ENCODE measurements at places on chromosomes 6 and 20.

DNA sequence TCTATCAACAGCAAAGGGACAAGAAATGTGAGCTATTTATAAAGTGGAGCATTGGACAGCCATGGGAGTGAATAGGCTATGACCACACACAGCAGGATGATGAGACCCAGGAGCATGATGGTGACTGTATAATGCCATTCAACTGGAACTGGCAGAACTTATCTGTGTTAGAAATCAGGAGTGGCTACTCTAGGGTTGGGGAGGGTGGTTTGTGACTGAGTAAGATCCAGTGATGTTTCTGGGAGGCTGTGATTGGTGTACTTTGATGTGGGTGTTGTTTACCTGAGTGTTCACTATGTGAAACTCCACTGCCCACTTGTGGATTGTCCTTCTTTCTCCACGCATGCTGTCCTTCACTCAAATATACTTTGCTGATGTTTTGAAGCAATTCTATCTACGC lies 11.5 kb upstream of the HLA-B start:
- no peak for DNase-seq

DNA sequence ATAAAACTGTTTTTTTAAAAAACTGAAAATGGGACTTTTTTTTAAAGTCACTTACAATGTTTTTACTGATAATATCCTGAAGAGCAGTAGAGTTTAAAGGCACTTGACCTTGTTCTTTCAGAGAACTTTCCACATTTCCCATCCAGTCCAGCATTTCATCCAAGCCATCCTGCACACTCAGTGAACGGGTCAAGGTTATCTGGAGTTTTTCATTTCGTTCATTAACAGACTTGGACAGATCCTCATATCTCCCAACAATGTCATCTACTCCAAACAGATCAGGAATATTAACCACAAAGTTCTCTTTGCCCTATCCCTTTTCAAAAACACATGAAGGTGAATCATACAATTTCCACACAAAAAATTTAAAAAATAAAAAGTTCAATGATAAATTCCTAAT lies 69.1 kb downstream of the DST start:
- DNase-seq = no peak

DNA sequence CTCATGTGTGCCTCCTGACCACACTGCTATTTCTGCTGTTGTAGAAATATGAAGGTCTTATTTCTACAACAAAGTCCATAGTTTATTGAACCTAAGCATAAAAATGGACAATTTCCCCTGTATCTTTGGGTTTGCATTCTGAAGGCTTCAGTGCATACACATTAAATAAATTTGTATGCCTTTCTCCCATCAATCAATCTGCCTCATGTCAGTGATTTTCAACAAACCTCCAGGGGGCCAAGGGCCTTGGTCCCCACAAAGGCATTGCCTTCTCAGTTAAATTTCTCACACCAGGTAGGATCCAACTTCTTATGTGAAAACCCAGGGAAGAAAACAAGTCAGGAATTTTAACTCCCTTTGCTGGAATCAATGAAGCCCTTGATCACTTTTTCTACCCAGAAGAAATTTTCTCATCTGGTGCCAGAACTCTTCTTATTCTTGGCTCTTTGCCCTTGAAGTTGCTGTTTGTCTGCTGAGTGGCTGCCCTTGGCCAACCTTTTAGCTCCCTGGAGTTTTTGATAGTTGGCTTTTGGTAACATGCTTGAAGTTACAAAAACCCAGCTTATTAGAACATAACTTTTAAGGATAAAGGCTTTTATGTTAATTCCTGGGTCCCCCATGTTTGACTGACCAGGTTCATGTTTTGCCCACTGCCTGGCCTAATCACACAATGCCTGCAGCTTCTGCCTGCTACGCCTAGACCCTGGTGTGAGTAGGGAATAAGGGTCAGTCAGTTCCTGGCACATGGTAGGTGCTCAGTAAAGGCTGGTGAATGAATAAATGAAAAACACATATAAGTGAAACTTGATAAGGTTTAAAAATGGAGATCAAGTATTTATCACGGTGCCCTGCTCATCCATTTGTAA lies 37.0 kb downstream of the SHLD1 start:
- no peak for DNase-seq

- DNase-seq = no peak
Measured at GRCh38 chr20:17568045-17568788, 1.7 kb upstream of the DSTN start.

- no peak for DNase-seq
Measured at GRCh38 chr20:13344671-13345070, 123.6 kb downstream of the ISM1 start.

DNA sequence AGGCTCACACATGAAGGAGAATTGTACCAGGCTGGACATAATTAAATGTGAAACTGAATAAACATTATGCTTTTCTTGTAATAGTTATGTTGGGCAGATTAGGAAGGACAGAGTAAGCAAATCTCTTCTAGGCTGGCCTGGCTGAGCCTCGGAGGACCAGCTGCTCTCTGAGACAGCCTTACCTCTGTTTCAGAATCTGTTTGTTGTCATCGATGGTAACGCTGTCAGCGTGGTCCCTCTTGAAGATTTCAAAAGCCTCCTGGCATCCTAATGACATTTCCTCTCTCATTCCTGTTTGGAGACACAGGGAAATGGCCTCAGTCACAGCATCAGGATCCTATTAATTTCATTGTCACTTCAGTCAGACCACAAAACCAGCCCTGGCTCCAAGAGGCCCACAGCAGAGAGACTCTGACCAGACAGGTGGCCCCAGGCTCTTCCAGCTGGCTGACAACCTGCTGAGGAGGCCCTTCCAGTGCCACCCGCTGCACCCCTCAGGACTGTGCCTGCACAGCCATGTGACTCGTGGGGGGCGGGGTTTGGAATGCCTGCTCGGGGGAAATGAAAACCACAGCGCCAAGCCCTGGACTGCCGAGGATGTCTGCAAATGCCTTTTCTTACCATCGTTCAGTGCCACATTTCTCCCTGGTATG lies 108.5 kb upstream of the KCNK16 start:
- DNase-seq = no peak

DNA sequence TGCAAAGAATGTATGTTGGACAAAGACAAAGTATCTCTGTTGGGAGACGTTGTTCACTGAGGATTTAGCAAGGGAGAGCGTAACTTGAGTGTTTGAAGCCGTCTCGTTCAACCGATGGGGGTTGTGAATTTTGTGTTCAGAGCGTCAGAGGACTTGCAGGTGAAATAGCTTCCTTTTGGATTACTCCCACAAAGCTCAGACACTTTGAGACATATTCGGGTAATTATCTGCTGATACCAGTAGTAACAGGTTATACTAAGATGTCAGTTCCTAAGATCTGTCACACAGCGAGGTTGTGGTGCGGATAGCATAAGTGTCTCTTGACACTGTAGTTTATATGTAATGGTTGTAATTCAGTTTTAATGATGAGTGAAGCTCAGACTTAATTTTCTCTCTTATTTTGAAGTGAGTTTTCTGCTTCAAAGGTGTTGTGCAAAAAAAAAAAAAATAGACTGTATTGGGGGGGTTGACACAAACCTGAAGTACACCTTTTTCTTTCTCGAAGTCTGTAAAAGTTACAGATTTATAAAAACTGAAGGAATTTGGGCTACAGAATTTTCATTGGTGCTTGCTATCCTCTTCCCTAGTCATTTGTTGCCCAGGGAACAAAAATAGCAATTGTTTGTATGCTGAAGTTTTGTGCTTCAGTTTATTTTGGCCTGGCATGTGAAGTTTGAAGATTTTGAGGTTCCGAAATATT lies 1.7 kb downstream of the ASXL1 start:
- no peak for DNase-seq

- no peak for DNase-seq
Measured at GRCh38 chr20:51961964-51962761, 159.8 kb upstream of the SALL4 start.

DNA sequence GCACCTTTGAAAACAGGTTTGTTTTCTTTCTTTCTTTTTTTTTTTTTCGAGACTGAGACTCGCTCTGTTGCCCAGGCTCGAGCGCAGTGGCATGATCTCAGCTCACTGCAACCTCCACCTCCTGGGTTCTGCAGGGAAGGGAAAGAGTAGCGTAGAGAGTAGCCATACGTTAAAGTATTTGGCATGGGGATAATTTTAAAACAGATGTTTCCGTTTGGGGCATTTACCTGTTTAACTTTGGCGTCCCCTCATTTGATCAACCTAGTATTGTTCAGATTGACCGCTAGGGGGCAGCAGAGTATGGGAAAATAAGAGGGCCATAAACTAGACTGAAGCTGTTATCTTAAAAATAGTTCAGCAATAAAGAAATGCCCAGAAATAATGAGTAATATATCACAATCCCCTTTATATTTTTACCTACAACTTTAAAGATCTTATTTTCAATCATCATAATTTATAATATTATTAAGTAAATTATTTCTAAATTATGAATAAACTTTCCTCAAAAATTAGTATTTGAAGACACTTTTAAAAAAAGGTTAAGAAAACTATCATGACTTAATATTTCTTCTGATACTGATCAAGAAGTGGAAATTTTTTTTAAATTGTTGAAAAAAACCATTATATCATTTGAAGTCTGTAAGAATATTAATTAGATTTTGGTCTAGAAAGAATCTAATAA lies 7.6 kb upstream of the TAAR9 start:
- DNase-seq = no peak

GRCh38 chr20:3383878-3384495 lies 23.5 kb downstream of the DNAAF9 start:
- no peak for DNase-seq

DNA sequence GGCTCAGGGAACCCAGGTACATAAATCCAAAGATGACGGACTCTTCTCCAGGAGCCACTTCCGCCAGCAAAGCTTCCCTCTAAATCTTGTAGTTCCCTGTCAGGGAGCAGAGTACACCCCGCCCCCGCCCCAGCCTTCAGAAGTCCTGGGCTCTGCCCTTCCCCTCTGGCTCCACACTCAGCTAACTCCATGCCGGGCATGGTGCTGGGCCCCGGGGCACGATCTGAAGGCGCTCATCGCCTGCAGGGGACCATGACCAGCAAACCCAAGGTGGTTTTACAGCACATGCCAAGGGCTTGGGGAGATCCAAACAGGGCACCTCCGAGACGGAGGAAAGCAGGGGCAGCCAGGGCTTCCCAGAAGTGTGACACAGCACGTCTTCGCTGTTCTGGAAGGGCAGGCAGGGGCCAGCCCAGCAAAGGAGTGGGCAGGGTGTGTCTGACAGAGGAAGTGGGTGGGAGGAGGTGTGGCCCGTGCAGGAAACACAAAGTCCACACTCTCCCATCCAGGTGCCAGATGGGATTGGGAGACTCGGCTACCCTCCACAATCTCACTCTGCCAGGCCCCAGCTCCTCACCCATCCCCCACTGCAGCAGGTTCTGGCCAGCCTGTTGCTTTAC lies 41.6 kb upstream of the SLC22A2 start:
- DNase-seq = no peak

- DNase-seq = no peak
Measured at GRCh38 chr6:134821397-134821796, 128.5 kb downstream of the ALDH8A1 start.

- DNase-seq = no peak
Measured at GRCh38 chr20:42159808-42160207, 541.6 kb upstream of the CHD6 start.

DNA sequence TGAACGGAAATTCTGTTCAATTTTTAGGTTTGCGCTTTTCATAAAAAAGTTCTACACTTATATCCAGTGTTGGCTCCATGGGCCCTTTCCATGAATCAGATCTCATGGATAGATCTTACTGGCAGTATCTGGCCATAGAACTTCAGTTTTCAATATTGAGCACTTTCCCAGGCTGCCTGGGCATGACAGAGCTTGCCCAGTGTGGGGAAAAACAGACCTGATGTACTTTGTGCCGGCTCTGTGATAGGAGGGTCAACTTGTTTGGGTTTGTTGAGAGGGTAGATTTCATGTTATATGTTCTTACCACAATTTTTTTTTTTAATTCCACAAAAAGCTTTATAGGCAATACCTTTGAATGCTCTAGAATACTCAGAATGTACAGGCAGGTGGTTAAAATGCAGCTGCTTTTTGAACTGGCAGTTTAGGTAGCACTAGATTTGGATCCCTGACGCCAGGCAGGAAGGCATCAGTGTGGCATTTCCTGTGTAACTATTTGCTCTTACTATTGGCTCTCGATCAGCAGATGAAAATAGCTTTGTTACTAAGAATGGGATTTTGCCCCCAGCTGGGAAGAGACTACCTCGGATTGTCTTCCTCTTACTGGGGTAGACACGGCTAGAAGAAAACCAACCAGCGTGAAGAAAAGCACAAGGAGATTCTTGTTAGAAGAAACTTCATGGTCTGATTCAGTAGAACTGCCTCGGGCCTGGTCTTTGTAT lies 404.9 kb upstream of the SOX4 start:
- no peak for DNase-seq

- no peak for DNase-seq
Measured at GRCh38 chr6:124056407-124057334, 253.0 kb downstream of the NKAIN2 start.

GRCh38 chr6:53847796-53848314 lies 53.0 kb downstream of the LRRC1 start:
- no peak for DNase-seq
